Esophagus squamous epithelium (tissue), 5 donors: ENCODE measurements at places on chromosomes 2 and 18.

DNA sequence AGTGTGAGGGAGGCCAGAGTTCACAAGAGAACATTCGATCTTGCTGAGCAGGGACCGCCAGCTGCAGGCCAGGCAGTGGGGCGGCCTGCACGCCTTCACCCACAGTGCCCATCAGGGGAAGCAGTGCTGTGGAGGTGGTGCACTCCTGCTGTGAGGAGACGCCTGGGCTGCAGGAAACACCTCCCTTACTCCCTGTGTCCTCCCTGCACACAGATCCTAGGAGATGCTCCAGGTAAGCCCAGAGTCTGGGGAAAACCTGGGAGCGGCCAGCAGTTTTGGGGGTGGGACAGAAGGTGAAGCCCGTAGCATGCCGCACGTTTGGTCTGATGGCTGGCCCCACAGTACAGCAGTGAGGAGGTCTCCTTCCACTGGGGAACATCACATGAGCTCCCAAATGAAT, 180.8 kb upstream of the RAB6C start:
- no peak for DNase-seq

GRCh38 chr2:145874466-145874865, 1354.5 kb upstream of the ZEB2 start:
- DNase-seq: no peak

DNA sequence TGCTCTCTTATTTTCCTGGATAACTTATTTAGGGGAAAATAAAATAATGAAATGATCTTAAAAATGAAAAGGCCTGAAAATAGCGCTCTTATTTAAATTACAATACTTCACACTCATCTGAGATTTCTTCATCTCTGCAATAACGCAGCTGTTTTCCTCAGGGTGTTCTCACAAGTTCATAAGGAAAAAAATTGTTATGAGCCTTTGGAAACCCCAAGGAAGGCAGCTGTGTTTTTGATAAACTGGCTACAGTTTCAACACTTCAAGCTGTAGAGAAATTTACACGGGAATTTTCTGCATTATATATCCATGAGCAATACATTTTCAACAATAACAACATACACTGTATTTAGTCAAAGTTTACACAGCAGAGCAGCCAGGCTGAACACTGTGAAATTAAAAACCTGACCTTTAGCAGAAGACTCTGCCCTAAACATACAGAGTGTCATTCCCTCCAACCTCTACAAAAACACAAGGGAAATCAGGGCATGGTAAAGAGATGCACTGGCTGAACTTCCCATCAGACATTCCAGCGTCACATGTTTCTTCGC, 959.6 kb downstream of the SLC4A3 start:
- no peak for DNase-seq

DNA sequence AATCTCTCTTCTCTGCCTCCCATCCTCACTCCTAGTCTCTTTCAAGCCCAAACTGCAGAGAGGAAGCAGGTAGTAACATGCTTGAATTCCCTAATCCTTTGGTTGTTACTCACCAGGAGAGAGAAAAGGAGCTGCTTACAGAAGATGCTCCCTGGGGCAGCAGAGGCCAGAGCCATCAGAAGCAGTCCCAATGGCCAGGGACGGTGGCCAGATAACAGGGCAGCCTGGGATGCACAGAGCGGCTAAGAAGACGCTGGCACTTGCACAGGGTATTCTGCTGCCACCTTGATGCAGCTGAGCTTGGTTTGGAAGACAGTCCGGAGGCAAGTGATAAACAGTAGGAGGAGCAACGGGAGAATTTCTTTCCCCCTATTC, 250 bp downstream of the DSC1 start:
- DNase-seq: no peak

GRCh38 chr2:120134263-120134662, 88.9 kb downstream of the TMEM185B start:
- no peak for DNase-seq
